ENCODE measurements at places on chromosomes 7 and 10.

DNA sequence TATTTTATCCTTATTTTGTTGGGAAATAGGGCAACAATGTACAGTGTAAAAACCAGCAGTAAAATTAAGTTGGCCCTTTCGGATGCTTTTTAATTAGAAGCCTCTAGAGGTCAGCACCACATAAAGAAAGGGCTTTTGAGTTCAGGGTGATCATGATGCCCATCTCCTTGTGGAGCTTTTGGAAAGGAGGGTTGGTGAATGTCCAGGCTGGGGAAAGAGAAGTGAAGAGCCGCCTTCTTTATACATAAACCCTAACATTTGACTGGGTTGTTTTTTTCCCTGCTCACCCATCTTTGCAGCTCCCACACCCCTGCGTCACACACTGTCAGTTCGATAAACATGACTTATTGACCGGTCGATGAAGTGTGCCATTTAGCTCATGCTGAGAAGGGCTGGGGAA is 29.8 kb downstream of the MTURN start:
- no peak for DNase-seq

DNA sequence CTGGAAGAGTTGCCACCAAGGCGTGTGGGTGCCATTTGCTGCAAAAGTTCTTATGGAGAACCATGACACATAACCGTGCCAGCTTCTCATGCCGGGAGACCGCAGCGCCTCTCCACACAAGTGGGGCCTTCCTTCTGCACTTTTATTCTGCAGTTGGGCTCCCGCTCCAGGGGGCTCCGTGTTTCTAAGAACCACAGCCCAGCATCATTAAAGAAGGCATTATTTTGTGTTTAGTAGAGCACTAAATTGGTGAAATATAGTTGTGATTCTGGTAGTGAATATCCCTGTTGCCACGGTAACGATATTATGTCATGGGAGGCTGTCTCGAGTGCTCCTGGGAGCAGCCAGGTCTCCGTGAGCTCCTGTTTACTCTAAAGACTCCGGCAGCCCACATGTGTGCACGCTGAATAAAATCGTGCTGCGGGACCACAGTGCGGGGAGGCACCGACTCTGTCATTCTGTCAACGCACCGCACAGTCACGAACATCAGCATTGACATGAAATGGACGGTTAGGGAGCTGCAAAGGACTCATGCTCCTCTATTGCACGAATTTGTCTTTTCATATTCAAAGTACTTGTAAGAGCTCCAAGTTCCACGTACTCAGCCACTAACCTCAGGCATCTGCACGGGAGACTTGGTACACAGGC is 68.8 kb upstream of the PITRM1 start:
- no peak for DNase-seq

DNA sequence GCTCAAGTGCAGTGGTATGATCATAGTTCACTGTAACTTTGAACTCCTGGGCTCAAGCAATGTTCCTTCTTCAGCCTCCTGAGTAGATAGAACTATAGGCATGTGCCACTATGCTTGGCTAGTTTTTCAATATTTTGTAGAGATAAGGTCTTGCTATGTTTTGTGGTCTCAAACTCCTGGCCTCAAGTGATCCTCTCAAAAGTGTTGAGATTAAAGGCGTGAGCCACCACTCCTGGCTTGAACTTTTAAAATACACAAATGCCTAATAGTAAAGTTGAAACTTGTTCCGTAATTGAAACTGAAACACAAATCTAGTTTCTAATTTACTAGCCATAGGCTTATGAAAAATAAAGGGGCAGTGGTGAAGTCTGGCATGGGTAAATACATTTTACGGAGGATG is 65.7 kb downstream of the AP3M1 start:
- no peak for DNase-seq

GRCh38 chr10:1788401-1788800 is 51.1 kb upstream of the ADARB2 start:
- no peak for DNase-seq

DNA sequence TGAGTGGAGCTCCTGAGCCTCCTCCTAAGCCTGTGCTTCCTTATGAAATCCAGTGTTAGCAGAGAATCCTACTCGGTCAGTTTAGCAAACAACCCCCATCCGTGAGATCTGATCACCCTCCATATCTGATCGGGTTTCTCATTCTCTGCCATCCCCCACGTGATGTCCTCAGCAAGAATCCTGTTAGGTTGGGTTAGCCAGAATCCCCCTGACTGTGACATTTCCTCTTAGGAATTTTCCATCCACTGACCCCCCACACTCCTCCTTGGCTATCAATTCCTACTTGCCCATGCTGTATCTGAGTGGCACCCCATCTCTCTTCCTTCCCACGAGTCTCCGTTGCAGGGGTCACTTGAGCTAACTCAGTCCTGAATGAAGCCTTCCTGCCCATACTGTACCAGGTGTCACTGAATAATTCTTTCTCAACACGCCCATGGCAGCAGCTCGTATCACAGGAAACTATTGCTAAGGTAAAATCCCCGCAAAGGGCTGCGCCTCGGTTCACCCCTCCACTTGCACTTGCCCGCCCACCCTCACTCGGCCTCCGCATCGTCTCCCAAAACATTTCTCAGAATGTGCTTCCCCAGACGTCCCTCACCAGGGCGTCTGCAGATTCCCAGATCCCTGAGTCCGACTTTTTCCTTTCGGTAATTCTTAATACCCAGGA is 44.1 kb downstream of the MYOF start:
- DNase-seq, result no peak

- DNase-seq, result no peak
Measured at GRCh38 chr7:36614959-36615358, 109.3 kb downstream of the AOAH start.

GRCh38 chr7:79789584-79790345 is 336.3 kb upstream of the MAGI2 start:
- DNase-seq, result no peak

DNA sequence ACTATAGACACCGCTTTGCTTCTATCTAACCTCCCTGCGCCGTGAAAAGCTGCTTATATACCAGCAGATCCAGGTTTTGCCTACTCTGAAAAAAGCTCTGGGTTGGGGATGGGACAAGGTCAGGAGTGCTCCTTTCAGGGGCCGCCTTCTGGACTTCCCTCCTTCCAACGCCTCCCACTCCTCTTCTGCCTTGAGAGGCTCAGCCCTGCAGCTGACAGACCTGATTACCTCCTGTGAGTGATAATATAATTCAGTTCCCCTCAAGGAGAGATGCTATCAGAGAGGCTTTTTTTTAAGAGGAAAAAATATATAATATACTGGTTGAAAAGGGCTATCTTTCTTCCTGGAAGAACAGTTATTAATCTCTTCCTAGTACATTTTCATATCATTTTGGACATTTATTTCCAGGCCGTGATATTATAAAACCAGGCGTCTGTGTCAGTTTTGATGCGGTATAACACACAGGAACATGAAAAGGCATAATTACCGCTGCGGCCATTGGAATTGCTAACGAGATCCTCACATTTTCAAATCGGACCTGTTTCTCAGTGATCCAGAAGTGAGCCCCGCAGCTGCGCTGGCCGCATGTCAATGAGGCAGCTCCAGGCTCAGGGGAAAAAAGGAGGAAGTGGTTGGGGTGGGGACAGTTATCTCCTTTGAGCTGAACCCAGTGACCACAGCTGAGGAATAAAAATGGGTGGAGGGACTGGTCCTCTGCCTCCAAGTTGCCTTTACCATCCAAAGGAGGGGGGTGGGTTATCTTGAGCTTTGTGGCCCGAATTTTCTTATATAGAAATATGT is 457.1 kb downstream of the TYW1 start:
- DNase-seq, result no peak

GRCh38 chr7:159229683-159230475 is 85.2 kb upstream of the VIPR2 start:
- no peak for DNase-seq

GRCh38 chr7:1727812-1728570 is 57.9 kb downstream of the ELFN1 start:
- no peak for DNase-seq

DNA sequence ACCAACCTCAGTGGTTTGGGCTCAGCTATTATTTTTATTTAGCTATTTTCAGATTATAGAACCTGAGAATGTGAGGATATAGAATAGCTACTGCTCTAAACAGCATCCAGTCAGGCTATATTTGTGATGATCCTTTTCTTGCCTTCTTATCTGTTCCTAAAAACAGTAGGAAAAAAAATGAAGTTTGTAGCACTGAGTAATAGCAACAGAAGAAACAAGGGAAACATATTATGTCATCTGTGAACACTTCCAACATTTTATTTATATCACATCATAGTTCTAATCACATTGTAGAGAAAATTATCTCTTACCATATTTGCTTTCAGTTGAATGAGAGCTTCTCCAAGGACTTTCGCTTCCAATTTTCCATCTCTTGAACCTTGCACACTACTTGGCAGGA is 229.6 kb upstream of the PTPRZ1 start:
- no peak for DNase-seq

DNA sequence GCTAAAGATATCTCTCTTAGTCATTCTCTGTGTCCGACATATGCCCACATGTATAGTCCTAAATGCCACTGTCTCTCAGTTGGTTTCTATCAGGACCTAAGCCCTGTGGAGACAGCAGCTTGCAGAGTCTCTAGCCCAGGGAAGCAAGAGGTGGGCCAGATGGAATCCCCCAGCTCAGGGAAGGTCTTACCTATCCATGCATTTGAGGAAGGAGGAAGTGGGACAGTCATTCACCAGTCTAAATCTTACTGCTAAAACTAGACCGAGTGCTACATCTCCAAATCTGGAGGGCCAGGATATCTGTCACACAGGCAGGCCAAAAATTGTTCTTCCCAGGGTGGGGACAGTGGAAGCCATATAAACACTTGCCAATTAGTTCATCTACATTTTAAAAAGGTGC is 26.4 kb upstream of the HERPUD2 start:
- no peak for DNase-seq

GRCh38 chr7:142478479-142479220 is 220.8 kb upstream of the PRSS58 start:
- no peak for DNase-seq

GRCh38 chr10:47196691-47197090 is 103.3 kb upstream of the GDF10 start:
- no peak for DNase-seq

DNA sequence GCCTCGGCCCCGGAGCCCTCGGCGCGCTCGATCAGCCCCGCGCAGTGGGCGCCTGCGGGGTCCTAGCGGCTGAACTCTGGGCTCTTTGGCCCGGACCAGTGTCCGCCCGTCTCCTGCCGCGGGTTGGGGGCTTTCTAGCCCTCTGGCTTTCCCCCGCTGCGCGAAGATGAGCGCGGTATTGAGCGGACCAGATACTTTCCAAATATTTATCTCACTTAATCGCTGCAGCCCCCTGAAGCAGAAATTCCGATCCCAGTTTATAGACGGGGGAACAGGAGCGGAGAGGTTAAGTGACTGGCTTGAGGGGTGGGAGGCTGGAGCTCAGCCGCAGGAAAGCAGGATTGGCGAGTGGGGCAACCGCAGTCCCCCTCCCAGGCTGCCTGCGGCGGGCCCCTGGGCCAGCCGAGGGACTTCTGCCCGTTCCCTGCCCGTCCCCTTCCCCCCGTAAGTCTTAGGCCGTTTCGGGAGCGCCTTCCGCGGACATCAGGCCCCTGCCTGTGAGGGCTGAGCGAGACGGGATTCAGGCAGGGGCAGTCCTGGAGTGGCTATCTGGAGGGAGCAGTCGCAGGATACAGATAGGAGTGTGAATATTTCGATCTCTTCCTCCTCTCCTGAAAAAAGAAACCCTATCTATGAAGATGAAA is 565 bp downstream of the STRIP2 start:
- DNase-seq, result no peak

DNA sequence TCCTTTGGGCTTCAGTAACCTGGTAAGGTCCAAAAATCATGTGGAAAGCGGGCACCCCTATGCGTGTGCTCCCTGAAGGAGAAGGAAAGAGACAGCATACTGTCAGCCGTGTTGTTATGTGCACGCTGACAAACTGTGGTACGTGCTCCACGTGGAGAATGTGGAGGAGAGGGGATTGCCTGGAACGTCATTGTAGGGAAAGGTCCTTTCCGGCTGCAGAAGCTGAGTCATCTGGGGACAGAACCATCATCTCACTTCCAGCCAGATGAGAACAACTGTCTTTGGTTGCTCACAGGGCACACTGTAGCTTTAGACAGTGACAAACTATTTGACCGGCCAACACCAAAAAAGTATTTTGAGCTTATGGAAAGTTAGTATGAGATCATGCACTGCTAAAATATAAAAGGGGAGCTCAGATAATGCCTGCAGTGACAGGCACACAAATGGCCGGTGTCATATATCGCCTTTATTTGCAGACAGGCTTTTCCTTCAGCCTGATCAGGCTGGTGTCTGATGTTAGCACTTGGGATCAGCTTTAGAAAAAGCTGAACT is 38.8 kb upstream of the GRB10 start:
- no peak for DNase-seq

DNA sequence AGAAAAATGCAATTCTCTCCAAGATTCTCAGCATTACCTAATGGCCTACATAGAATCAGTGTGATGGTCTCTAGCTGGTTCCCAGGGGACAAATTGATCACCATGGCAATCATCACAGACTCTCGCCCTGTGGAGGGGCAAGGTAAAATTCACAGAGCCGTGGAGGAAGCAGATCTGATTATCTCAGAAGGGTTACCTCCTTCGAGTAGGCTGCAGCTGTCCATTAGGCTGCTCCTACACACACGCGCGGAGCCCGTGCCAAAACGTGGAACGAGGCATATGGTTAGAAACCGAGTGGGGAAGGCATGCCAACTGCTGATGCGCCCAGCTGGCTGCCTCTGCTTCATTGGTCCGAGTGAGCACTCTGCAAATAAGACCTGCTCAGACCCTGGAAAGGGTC is 52.8 kb upstream of the PTER start:
- no peak for DNase-seq

DNA sequence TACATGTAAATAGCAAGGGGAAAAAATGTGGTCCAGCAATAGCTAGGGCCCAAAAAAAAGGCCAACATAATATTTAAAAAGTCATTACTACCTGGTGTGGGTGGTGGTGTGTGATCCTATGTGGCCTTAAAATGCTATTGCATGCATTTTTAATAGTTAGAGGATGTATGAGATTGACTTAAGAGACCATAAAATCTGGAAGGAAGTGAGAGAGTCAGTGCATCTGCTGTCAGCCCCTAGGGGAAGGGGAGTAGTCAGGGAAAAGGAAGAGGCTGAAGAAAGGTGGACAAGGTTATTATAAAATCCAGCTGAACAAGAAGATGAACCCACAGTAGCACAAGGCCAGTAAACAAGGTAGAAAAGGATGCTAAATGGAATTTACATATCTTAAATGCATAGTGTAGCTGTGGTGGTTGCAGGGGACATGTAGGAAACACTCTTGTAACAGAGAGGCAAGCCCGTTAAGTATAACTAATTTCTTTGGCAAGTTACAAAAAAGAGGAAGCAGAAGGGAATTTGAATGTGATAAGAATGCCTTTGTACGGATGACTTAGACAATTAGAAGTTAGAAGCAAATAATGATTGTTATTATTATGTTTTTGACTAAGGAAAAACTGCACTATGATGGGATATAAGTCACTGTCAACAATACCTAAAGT is 11.9 kb upstream of the NDUFA5 start:
- DNase-seq, result no peak

Measured in GM12891 (cell line).